Left lung (tissue), 14 donors: ENCODE measurements at places on chromosomes 2 and 18.

DNA sequence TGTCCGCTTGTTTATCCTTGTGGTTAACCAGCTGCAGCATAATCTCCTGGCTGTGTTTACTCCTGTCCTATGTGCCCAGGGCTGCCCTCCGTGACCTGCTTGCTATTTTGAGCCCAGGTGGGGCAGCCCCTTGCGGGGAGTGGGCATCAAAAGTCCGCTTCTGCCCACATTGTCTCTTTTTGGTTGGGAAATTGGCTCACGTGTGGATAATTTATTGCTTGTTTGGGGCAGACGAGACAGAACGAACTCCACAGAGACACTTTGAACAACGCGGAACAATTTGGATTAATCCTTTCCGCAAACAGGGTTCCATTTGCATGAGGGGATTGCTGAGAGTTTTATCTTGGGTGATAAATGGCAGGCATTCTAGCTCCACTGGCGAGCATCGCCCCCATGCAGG, 8.1 kb upstream of the CXCR4 start:
- DNase-seq = no peak

GRCh38 chr18:51321696-51322095, 124.2 kb upstream of the MEX3C start:
- DNase-seq = no peak

DNA sequence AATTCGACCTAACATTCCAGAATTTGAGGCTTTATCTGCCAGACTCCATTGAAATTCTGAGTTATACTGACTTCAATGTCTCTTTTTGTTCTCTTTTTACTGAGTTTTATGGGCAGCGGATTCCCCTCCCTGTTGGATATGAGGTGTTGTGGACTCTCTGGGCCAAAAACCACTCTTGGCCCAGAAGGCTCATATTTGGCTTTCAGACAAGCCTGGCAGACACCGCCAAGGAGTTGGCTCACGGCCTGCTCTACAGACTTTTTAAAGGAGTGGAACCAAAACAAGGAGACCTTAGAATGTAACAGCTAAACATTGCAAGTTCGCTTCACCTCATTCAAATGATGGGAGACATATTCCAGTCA, 206.4 kb upstream of the NCKAP5 start:
- no peak for DNase-seq

DNA sequence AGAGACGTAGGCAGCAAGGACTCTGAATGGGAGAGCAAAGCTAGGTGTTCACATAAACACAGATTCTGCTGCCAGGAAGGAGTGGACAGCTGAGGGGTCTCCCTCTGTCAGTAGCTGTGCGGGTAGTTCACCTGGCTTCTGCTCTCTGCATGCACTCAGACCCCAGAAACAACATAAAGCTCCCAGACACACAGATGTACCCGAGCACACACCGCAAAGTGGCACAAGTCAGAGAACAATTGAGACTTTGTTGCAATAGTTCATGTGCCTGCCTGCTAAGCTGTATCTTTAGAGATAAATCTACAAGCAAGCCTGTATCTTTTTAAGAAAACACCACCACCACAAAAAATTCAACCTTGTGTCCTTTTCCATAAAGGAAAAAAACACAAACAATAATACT, 420.0 kb upstream of the ST6GAL2 start:
- DNase-seq = no peak

DNA sequence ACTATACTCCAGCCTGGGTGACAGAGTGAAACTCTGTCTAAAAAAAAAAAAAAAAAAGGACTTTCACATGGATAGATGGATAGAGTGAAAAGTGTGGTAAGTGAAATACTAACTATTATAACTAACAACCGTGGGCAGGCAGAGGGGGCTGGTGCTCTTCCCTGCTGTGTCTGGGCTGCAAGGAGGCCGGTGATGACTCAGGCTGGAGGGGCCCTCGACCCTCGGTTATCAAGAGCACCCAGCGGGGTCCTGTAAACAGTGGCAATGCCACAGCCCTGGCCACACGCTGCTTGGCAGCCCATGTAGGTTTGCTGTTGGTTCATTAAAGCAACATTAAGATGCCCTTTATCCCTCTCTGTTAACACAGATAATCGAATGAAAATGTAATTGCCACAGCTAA, 184.8 kb upstream of the RAB12 start:
- DNase-seq = no peak

GRCh38 chr18:63051928-63052327, 267.6 kb downstream of the BCL2 start:
- DNase-seq = no peak

- DNase-seq = no peak
Observed at GRCh38 chr2:237669628-237670392, 42.4 kb downstream of the LRRFIP1 start.

DNA sequence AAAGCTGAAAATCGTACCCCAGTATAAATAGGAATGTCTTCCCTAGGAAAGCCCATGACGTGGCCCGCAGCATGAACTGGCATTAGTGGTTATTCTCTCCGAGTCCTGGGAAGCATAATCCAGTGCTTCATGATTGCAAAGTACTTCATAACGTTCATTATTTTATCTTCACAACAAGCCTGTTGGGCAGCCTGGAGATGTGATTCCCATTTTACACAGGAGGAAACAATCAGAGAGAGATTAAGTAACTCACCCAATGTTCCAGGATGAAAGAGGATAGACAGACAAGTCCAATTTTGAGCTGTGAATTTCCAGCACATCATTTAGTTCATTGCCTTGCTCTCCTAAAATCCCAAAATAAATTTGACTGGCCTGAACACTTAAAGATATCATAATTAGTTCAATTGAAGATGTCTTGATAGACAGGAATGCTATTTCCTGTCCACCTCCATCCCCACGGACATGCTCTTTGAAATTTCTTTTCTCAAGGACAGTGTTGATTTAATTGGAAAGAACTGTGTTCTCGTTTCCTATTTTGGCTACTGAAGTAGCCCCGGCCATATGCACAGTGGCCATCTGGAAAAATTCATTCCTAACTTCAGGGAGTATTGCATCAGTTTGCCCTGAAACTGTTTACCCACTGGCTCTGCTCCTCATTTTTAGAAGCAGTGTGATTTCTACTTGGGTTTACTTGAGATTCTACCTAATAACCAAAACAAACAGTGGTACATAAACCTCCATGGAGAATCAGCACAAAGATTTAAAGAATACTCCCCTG, 93.9 kb downstream of the VWC2L start:
- no peak for DNase-seq

DNA sequence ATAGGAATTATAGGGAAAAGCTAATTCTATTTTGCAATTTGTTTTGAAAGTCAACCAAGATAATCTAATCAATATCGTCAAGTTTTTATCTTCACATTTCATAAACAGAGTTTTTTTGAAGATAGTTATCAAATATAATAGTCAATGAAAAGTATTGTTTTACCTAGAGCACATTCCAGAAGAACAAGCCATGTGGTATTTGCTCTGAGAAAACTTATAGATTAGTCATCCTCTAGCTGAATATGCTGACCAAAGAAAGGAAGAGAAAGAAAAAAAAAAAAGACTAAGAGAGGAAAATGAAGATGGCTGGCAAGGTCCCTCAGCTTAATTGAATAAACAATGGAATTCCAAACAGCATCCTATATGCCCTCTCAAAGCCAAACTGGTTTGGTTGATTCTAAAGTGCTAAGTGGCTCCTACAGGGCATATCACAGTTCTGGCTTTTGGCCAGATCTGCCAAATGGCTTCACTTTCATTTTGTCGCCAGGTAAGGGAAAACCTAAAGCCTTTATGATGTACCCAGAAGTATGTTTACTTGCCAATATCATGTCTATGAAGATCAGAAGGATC, 132.6 kb downstream of the VWC2L start:
- no peak for DNase-seq

DNA sequence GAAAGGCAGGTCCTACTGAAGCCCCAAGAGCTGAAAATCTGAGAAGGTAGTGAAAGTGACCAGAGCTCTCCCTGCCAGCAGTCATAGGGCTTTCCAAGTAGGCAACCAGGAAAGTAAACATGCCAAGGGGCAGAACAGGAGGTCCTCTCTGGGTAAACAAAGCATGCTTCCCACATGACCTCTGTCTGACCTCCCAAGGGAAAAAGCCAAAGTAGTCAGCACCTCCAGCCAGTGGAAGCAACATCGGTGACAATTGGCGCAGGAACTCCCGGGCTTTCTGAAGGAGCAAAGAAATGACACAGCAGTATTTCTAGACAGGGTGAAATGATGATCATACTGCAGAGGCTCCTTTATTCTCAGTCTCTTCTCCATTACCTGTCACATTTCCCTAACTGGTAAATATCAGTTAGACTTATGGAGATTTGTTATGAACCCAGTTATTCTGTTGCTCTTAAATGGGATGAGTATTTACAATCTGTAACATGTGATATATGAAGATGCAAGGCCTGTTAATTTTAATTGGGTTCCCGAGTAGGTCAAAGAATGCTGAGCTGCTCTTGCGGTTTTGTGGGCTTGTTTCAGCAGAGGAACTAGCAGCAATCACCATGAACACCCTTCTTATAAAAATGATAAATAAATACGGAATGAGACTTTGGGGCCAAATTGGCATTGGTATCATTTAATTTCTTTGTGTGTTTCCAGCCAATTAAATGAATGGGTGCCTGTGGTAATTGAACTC, 321.0 kb downstream of the RND3 start:
- DNase-seq = no peak

GRCh38 chr2:181352158-181352557, 105.0 kb upstream of the ITGA4 start:
- DNase-seq = no peak

DNA sequence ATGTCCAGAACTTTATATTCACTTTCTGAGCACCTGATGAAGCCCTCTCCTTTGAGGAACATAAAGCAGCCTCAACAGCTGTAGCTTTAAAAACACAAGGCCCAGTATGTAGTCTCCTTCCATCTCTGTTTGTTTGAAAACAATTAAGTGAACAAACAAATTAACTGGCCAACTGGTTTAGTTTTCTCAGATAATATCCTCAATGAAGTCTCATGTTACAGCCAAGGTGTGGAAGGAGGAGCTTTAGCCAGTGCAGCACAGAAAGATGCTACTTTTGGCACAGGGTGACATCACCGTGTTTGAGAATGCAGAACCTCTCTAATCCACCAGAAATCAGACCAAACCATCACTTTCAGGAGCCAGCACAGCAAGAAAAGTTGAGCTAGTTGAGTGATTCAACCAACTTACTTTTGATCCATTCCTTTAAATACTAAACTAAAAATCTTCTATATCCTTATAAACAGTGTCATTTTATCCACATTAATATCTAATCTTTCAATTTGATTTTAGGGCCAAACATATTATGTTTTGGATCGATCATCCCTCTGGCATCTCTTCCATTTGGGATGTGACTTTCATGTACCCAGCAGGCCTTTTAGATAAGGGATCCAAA, 488.7 kb downstream of the ARHGAP15 start:
- DNase-seq = no peak

DNA sequence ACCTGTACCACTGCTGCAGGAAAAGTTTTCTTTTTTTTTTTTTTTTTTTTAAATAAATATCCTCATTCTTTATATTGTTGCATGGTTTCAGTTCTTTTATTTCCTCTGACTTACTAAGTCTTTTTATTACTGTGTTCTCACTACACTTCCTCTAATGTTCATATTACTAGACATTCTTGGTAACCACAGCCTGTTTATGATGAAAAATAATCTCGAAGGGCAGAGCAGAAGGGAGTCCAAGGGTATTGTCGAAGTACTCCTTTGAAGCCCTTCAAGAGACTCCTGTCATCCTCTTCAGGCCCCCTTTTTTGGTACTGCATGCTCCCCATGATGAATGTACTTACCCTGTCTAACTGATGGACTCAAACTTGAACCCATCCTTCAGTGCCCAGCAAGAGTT, 61.2 kb downstream of the RND3 start:
- no peak for DNase-seq

GRCh38 chr2:66717218-66717905, 282.4 kb downstream of the MEIS1 start:
- DNase-seq = no peak

DNA sequence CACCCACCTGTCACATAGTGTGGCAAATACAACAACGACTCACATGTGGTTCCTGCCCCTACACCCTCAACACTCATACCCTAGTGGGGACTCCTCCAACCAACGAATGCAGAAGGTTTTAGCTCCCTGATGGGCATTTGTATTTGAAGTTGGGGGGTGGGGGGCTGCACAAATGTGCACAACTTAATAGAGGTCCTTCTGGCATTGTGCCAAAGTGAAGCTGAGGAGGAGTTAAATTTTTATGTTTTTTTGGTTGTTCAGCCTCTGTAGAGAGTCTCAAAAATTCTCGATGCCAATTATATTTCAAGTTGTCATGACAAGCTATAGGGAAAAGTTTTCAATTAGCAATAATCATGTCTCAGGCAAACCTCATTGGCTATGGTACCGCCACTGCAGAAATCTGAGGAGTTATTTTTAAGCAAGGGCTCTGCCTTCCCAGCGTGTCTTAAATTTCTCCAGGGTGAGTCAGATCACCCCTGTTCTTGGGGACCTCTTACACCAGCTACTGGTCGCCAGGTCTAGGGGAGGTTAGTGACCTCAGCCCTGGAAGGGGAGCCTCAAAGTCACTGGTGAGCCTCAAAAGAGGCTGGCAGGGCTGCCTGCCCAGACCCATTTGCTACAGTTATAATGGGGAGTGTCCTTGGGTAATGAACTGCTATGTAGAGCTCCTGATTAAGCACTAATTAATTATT, 102.7 kb upstream of the TAF1B start:
- DNase-seq = no peak

DNA sequence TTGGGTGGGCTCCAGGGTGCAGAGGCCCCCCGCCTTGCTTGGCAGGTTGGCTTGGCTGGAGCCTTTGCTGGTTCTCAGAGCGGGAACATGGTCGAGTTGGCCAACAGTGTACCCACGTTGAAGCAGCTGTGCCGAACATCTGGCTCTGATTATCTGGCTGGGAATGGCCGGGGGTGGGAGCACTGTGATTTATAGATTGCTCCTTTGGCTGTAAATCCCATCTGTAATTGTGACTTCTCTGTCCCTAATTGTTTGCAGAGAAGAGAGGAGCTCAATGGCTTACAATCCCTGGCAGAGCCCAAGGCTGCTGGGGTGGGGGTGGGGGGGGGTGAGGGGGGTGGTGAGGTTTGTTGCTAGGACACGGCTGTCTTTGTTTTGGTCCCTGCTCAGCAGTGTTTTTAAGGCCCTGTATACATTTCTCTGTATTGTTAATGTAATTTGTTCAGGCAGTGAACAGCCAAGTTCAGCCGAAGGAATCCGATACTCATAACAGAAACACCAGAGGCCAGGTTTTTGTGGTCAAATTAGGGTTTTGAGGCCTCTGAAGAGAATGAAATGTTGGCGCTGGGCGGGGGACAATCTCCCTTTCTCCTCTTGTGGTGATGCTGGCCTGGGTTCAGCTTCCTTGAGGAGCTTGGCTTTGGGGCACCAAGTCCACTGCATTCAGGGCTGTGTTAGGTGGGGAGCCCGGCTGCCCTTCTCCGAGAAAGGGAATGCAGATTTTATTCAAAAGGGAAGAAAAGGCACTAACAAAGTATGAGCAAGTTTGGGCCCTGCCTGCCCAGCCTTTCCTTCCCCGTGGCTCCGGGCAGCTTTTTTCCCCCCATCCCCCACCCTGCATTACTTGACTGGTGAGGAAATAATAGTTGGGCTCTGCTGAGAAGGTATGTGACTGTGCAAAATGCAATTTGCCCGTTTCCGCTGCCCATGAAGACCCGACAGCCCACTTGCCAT, 82.5 kb downstream of the TCF7L1 start:
- peak; percentile 76 for DNase-seq

GRCh38 chr18:38940475-38940862, 1374.9 kb upstream of the CELF4 start:
- no peak for DNase-seq
